ENCODE measurements at places on chromosomes 1 and 21. TPM values are rescaled to one million over a fixed set of nuclear protein-coding genes. Genes with fewer than 3 reads are reported as not detected.

The HAO2 gene
- total RNA-seq: not detected

- DNase-seq: no peak
Measured at GRCh38 chr21:33021667-33022066, 4.1 kb upstream of the OLIG2 start.

DNA sequence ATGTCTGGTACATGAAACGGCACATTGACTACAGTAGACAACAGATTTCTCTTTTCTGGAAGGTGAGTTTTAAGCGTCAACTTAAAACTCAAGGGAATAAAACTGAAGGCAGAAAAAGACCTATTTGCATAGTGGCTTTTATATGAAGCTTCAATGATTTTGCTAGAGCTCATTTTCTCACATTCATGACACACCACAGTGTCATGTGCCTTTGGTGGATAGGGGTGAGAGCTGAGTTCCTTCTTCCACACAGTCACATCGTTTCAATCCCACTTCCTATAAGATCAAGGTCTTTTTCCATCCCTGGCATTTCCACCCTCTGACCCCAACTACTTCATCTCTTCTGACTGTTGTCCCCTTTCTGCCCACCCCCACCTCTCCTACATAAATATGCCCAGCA is 31.0 kb downstream of the IL12RB2 start:
- no peak for DNase-seq

DNA sequence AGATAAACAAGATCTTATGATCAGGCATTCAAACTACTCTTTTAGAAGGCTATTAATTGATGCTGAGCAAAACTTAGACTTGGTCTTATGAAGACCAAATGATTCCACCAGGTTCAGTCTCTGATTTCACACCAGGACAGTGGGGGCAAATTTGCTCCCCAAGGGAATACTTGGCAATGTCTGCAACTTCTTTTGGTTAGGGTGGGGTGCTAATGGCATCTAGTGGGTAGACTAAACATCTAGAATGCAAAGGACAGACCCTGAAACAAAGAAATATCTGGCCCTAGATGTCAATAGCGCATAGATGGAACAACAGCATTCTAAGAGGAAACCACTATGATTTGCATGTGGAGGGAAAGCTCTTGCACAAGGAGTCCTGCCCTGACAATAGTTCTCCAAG is 30.6 kb downstream of the DPT start:
- no peak for DNase-seq

The DMRTA2 gene
- total RNA-seq: not detected

The MRTO4 gene
- 12.1 TPM for total RNA-seq

- DNase-seq: no peak
Measured at GRCh38 chr1:164726235-164726634, 167.3 kb downstream of the PBX1 start.

The TP73 gene
- 0.14 TPM for total RNA-seq

DNA sequence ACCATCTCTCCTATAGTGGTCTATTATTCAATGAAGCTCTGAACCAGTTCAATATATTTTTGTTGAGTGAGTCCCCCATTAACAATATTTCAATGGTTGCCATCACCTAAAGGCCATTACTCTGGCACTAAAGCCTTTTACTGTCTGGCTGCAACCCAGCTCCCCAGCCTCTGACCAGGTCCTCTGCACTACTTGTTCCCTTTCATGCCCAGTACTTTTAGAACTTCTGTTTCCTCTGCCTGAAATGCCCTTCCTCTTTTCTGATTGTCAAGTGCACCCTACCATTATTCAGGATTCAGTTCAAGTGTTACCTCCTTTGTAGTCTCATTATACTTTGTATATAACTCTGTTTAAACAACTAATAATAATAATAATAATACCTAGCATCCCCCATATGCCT is 30.4 kb upstream of the ZFYVE9 start:
- no peak for DNase-seq
